Heart left ventricle (tissue), 16 donors: ENCODE measurements at places on chromosomes 11 and 22. TPM values are rescaled to one million over a fixed set of nuclear protein-coding genes. Genes with fewer than 3 reads are reported as not detected.

DNA sequence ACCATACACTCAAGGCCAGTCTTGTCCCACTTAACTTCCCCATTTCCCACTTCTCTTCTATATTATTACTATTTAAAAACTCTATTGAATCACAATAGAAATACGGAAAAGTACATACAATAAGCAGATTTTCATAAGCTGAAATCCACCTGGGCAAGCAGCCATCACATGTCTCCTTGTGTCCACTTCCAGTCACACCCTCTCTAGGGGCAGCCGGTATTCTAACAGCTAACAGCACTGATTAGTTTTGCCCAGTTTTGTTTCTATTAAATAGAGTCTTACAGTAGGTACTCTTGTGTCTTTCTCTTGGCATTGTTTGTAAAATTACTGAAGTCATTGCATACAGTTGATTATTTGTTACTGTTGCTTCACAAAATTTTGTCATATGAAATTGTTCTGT lies 37.8 kb downstream of the PPP6R3 start:
- H3K27ac ChIP-seq = no peak overlapping the region
- H3K4me3 ChIP-seq = no peak overlapping the region
- H3K27me3 ChIP-seq = no peaks in the 10 kb centered on the region
- H3K4me1 ChIP-seq = peaks cover 65% of the 10 kb centered on the region

OR6M1 gene
- total RNA-seq = not detected

DNA sequence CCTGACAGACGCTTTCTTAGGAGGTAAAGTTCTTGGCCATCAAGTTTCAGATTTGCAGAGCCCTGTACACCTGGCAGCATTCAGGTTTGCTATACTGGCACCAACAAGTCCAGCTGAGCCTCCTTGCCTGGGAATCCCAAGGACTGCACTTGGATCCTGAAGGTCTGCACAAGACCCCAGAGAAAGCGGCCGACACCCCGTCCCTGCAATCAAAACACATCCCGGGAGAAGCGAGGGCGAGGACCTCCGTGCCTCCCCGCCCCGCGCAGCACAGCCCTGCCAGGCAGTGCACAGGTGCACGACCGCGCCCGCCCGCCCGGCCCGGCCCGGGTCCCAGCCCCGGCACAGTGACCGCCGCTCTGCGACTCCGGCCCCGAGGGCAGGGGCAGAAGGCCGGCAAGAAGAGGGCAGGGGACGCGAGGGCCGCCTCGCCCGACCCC lies 559 bp downstream of the MRTFA start:
- no peaks in the 10 kb centered on the region for H3K36me3 ChIP-seq
- peak; percentile 34 for DNase-seq
- peak overlapping the region; percentile 93 for H3K27ac ChIP-seq
- H3K4me3 ChIP-seq = peak overlapping the region; percentile 97

- no peaks in the 10 kb centered on the region for H3K36me3 ChIP-seq
- H3K4me1 ChIP-seq = peaks cover 8% of the 10 kb centered on the region
- no peak for DNase-seq
These were observed 730 bp upstream of the TNNI2 start for GRCh38 chr11:1838077-1838425.

GRCh38 chr11:65880844-65881421 lies 1.3 kb downstream of the CTSW start:
- peaks cover 32% of the 10 kb centered on the region for H3K36me3 ChIP-seq
- H3K27me3 ChIP-seq = no peaks in the 10 kb centered on the region
- no peak overlapping the region for H3K27ac ChIP-seq
- H3K4me3 ChIP-seq = no peak overlapping the region
- H3K4me1 ChIP-seq = peaks cover 10% of the 10 kb centered on the region

SAA2 gene
- total RNA-seq = 1.5 TPM

OR52E8 gene
- total RNA-seq = not detected

GRCh38 chr11:119532551-119532950 lies 109.6 kb upstream of the THY1 start:
- H3K27ac ChIP-seq = no peak overlapping the region
- H3K36me3 ChIP-seq = no peaks in the 10 kb centered on the region
- H3K4me3 ChIP-seq = no peak overlapping the region
- H3K4me1 ChIP-seq = no peaks in the 10 kb centered on the region

- no peaks in the 10 kb centered on the region for H3K27me3 ChIP-seq
- DNase-seq = no peak
- no peak overlapping the region for H3K4me3 ChIP-seq
- H3K36me3 ChIP-seq = no peaks in the 10 kb centered on the region
- H3K4me1 ChIP-seq = no peaks in the 10 kb centered on the region
These were observed 90.6 kb downstream of the CDKN1C start for GRCh38 chr11:2794968-2795322.

GRCh38 chr11:83280256-83280655 lies 5.9 kb downstream of the CCDC90B start:
- no peaks in the 10 kb centered on the region for H3K27me3 ChIP-seq
- DNase-seq = no peak
- peaks cover 31% of the 10 kb centered on the region for H3K4me1 ChIP-seq
- no peak overlapping the region for H3K4me3 ChIP-seq
- H3K27ac ChIP-seq = no peak overlapping the region
- H3K36me3 ChIP-seq = peaks cover 49% of the 10 kb centered on the region

- no peaks in the 10 kb centered on the region for H3K4me1 ChIP-seq
- H3K27me3 ChIP-seq = no peaks in the 10 kb centered on the region
- H3K4me3 ChIP-seq = no peak overlapping the region
- no peak overlapping the region for H3K27ac ChIP-seq
- no peak for DNase-seq
These were observed 52.2 kb downstream of the ANO5 start for GRCh38 chr11:22244986-22245592.

- H3K27ac ChIP-seq = no peak overlapping the region
- no peaks in the 10 kb centered on the region for H3K36me3 ChIP-seq
- no peak overlapping the region for H3K4me3 ChIP-seq
- DNase-seq = no peak
These were observed 2.7 kb upstream of the SREBF2 start for GRCh38 chr22:41830174-41830573.

DNA sequence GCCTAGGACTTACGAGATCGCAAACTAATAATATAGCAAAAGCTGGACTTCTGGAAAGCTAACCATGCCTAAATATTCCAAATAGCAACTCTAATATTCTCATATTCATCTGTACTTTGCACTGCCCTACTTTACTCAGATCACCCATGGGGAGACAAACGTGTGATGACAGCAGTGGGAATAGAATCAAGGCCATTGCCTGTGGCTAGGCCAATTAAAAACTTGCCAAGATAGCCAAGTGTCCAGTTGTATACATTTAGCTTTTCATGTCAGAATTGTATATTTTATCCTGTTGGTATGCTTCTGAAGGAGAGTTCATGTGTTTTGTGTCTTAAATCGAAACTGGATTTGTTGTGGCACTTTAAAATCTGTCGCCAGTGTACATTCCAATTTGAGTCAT lies 1.2 kb upstream of the CEP126 start:
- H3K27ac ChIP-seq = no peak overlapping the region
- no peaks in the 10 kb centered on the region for H3K36me3 ChIP-seq
- no peak for DNase-seq
- H3K4me3 ChIP-seq = no peak overlapping the region

- no peak overlapping the region for H3K27ac ChIP-seq
- no peaks in the 10 kb centered on the region for H3K27me3 ChIP-seq
- no peak overlapping the region for H3K4me3 ChIP-seq
These were observed 38.3 kb upstream of the IGSF9B start for GRCh38 chr11:133995066-133995465.

DNA sequence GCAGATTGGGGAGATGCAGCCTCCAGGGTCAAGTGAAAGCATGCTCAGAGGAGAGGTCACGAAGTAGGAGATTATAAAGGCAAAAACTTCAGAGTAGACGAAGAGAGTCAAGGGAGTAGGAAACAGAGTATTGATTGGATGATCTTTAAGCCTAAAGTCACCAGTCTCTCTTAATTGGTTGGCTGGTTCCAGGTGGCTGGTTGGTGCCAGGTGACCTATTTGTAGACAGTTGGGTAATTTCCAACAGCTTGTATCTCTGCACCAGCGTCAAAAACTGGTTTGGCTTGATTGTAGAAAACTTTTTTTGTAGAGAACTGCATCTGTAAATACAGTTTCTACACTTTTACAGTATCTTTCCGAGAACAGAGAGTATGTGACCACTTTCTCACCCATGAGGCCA lies 75.7 kb upstream of the CCDC90B start:
- no peak overlapping the region for H3K4me3 ChIP-seq
- no peak overlapping the region for H3K27ac ChIP-seq
- H3K4me1 ChIP-seq = no peaks in the 10 kb centered on the region
- H3K36me3 ChIP-seq = no peaks in the 10 kb centered on the region

NLRP6 gene
- not detected for total RNA-seq

DNA sequence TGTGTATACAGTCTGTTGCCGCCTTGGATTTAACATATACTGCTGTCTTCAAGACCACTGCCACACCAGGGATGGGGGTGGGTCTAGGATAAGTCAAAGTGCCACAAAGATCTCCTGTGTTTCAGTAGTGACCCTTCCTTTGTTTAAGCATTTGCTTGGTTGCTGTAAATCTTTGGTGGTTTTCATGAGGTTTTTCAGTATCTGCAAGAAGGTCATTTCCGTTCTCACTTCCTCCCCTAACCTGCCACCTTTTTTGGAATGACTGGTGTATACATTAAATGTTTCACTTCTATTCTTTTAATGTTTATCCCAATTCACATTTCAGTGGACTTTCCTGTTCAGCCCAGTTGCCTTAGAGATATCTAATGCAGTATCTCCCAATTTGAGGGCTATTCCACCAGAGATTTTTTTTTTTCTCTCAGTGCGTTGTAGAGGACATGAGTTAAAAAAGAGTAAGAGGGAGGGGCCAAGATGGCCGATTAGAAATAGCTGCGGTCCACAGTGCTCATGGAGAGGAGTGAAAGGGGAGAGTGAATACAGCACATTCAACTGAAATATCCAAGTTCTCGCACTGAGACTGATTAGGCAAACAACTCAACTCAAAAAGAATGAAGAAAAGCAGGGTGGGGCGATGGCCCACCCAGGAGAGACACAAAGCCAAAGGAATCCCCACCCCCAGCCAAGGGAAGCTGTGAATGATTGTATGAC lies 43.2 kb downstream of the USP47 start:
- no peak for DNase-seq
- H3K4me3 ChIP-seq = no peak overlapping the region
- H3K27me3 ChIP-seq = no peaks in the 10 kb centered on the region
- no peak overlapping the region for H3K27ac ChIP-seq

- DNase-seq = no peak
- H3K36me3 ChIP-seq = no peaks in the 10 kb centered on the region
- no peak overlapping the region for H3K4me3 ChIP-seq
- H3K27me3 ChIP-seq = no peaks in the 10 kb centered on the region
- H3K4me1 ChIP-seq = peaks cover 43% of the 10 kb centered on the region
These were observed 111.1 kb downstream of the NCAM1 start for GRCh38 chr11:113072237-113072858.

LSP1 gene
- total RNA-seq = 11.4 TPM

DNA sequence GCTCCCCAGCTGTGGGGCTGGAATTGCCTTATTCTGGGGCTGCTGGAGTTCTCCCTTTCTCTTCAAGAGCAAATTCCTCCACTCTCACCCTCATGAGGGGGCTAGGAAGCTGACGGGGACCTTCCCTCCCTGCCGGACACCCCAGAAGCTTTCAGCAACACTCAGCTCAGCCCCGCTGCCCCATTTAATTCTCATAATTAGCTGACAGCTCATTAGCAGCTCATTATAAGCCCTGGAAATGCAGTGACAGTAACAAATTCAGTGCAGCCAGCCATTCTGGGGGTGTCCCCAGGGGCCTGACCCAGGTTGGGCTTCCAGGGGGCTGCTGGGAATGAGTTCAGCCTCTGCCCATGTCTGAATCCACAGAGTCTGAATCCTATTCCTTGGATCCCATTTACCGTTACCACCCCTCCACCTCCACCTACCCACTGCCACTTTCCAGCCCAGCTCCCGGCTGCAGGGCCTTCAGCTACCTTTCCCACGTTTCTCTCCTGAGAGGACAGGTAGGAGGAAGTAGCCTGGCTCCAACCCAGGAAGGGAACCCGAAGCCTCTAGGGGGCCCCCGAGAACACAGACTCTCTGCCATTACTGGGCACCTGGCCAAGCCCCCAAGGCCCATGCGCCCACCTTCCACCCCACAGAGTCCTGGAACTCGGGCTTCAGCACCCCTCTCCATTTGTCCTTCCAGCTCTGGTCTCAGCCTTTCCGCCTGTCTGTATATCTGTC lies 101.7 kb upstream of the LMO1 start:
- DNase-seq = no peak
- no peaks in the 10 kb centered on the region for H3K4me1 ChIP-seq
- H3K27me3 ChIP-seq = no peaks in the 10 kb centered on the region

DNA sequence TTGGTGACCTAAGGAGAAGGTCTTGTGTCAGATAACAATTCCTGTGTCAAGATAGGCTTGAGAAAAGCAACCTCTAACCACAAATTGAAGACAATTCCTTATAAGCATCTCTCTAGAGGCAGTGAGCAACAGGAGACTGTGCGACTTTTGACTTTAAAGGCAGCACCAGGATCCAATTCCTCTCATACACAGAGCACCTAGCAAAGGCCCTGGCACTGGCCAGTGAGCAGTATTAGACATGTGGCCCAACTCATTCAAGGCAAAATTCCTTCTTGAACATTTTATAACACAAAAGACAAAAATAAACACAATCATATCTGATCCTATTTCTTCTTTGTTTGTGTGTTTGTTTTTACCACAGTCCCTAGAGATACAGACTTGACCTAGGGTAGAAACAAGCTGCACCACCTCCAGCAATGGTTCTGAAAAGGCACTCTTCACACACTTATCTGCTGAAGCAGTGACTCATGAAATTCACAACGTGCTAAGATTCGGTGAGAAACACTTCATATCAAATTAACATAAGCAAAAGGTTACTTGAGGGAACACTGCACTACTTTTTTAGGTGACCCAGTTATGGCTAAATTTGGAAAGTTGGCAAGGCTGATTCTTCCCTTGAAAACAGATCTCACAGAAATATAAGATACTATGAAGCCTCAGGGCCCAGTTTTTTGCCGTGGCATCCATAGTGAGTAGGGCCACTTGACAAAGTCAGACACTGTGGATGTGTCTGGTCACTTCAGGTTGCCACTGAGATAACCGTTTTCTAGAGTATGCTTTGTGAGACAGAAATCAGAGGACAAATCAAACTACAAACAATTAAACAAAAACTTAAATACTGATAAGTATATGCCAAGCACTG lies 1018.9 kb downstream of the DLG2 start:
- H3K36me3 ChIP-seq = no peaks in the 10 kb centered on the region
- no peaks in the 10 kb centered on the region for H3K27me3 ChIP-seq
- H3K4me1 ChIP-seq = no peaks in the 10 kb centered on the region
- no peak for DNase-seq

DNA sequence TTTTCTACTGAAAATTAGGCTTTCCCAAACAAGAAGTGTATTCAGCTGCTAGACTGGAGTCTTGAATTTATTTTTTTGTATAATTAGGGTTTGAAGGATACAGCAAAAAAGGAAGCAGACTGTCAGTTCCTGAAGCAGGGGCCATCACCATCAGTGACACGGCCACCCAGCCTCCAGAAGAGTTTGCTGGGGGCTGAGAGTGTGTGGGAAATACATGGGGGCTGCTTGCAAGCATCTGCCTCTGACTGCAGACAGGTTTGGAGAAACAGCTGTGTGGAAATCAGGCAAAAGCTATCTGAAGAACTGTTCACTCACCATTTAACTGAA lies 23.0 kb downstream of the FZD4 start:
- no peak for DNase-seq
- H3K36me3 ChIP-seq = peaks cover 11% of the 10 kb centered on the region
- H3K27me3 ChIP-seq = no peaks in the 10 kb centered on the region
- H3K27ac ChIP-seq = peak overlapping the region; percentile 15
- H3K4me1 ChIP-seq = peaks cover 48% of the 10 kb centered on the region

- no peak overlapping the region for H3K27ac ChIP-seq
- no peak for DNase-seq
- no peak overlapping the region for H3K4me3 ChIP-seq
- H3K36me3 ChIP-seq = no peaks in the 10 kb centered on the region
- no peaks in the 10 kb centered on the region for H3K4me1 ChIP-seq
- no peaks in the 10 kb centered on the region for H3K27me3 ChIP-seq
These were observed 206.2 kb upstream of the CADM1 start for GRCh38 chr11:115710426-115710825.
